ENCODE measurements at places on chromosomes 1 and 21.

GRCh38 chr1:157880621-157881020 lies 39.0 kb upstream of the CD5L start:
- DNase-seq = no peak

GRCh38 chr1:241079047-241079446 lies 278.0 kb downstream of the RGS7 start:
- no peak for DNase-seq

DNA sequence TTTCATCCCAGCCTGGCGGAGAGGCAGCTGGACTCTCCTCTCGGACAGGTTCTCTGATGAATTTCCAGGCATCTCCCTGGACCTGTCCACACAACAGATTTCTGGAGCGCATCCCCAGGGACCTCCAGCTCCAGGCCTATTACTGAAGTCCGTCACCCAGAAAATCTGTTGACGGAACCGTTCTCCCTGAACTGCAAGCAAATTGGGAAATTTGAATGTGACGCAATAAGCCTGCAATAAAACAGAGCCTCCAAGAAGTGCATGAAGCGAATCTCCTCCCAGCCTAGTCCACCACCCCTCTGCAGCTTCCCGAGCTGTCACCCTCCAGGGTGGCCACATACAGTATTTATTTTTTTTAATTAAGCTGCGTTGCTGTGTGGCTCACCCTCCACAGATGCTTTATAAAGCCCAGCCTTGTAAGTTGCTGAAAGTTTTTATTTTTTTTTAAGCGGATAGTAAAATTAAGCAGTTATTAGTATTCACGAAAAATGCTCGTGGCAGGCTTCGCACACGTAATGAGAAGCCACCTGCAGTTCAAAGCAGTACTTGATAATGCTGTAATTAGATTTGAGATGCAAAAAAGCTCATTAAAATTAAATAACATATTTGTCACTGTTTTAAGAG lies 173.3 kb downstream of the CAMTA1 start:
- DNase-seq = peak; percentile 33

- DNase-seq = peak; percentile 59
Observed at GRCh38 chr1:41766041-41766440, 152.7 kb downstream of the HIVEP3 start.

- peak; percentile 83 for DNase-seq
Observed at GRCh38 chr1:172637522-172637921, 21.4 kb upstream of the FASLG start.

DNA sequence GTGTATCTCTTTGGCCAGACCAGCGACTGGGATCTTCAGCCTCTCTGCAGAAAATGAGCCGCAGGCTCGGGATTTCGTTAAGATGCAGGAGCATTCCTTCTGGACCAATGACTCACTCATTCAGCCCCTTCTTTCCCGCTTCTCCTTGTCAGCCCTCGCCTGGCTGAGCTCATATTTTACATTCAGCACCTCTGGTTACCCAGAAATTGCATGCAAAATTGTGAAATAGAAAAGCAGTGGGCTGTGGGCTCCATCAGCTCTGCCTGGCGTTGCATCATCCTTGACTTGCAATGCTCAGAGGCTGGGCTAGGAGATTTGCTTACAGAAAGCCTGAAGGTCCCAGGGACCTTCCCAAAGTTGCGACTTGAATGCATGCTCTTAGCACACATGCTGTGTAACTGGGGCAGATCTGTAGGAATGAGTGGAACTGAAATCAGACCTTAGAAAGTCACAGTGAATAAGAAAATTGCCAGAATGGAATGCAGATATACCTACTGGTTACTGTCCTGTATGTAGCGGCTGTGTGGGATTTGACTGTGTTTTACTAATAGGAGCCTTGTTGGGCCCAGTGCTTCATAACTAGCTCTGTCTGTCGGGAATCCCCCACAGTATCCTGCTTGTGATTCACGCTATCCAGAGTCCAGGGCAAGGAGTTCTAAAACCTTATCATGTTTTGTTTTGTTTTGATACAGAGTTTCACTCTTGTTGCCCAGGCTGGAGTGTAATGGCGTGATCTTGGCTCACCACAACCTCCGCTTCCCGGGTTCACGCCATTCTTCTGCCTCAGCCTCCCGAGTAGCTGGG lies 444.8 kb downstream of the KIF26B start:
- DNase-seq = peak; percentile 98

GRCh38 chr1:22089134-22089571 lies 36.6 kb downstream of the CDC42 start:
- DNase-seq = no peak

DNA sequence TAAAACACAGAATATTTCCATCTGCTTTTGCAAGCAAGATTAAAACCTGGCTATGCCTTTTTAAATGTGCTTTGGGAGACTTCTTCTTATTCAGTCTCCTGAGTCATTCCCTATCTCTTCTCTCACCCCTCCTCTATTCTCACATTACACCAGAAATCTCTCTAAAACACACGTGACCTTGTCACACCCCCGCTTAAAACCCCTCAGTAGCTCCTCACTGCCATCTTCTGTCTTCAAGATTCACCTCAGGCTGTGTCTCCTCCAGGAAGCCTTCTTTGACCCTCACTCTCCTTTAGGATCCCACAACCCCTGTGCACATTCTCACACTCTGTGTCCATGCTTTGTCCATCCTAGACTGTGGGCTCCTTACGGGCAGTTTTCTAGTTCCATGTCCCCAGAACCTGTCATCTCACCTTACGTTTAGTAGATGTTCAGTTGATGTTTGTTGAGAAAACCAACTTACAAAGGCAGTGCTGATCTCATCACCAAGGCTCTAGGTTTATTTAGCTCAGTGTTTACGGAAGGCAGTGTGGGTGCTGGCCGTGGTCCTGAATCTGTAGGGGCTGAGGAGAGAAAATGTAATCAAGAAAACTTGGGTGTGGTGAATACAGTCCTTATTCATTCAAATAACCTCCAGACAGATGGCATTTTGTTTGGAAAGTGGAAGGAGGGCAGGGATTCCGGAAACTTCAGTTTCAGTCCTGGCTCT lies 143.5 kb downstream of the DMRTA2 start:
- DNase-seq = peak; percentile 28

- DNase-seq = no peak
Observed at GRCh38 chr1:18931730-18932129, 24.7 kb downstream of the IFFO2 start.

DNA sequence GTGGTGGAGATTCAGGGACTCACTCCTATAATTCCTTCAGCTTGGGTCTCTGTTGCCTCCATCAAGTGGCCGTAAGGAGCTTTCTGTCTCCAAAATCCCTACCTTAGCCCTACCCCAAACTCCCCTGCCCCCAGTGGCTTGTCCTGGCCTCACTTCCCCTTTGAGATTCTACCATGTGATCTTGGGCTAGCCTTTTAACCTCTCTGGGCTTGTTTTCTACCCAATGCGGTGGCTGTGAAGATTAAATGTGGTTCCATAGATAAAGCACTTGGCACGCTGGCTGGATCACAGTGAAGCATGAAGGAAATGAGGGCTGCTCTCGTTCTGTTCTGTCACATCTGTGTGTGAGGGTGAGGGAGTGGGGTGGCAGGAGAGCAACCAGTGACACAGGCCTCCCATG lies 43.6 kb downstream of the FAAH start:
- no peak for DNase-seq

DNA sequence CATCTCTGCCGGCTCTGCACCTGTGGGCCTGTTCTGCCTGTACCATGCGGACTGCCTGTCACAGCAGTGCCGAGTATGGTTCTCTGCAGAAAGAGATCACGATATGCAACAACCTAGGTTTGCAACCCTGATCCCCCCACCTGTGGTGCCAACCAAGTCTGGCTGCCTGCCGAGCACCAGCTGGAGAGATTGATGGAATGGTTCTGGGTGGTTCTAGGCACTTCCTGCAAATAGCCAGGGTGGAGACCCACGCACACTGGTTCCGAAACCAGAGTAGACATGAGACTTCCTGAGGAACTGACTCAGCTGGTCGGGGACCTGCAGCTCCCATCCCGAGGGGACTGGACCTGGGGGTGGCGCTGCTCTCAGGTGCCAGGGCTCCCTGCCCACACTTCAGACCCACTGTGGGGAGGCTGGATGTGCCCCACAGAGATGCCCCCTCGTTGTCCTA lies 5.4 kb downstream of the TPRG1L start:
- DNase-seq = no peak

GRCh38 chr1:115185336-115185735 lies 96.0 kb upstream of the TSPAN2 start:
- DNase-seq = no peak

DNA sequence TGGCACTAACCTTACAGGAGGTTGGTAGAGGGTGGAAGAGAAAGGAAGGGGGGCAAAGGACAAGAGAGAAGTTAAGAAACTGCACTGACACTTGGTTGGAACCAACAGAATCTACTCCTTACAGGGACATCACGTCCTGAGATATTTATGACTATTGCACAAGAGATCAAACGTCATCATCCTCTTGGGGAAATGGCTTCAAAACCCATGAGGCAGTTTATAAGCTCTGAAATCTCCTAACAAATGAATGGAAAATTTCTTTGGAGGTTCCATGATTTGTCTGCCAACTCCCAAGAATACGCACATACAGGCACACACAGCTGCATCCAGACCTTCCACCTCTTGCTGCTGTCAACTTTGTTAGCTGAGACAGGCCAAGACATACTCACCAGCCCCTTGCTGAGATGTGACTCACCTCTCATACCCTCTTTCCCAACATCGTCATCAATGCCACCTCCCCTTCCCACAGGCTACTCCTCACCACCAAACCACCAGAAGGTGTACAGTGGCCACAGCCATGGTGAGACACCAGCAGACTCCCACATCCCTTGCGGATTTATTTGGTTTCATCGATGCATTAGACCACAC lies 135.5 kb downstream of the SETD4 start:
- DNase-seq = peak; percentile 77

DNA sequence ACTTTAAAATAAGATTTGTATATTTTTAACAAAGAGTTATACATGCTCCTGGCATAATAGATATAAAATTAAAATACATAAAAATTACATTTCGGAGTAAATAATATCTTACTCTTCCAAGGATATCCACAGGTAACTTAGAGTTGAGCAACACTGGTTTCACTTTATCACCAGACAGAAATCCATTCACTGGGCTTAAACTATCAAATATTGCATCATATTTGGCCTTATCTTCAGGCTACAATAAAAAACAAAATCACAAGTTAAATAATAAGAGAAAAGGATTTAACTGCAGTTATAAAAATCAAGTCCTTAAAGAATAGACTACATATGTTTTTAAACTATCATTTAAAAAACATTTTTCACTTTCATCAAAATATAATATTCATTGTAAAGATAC lies 55.5 kb downstream of the EPS15 start:
- DNase-seq = no peak

GRCh38 chr1:212567638-212568037 lies 40.9 kb upstream of the ATF3 start:
- no peak for DNase-seq

- DNase-seq = no peak
Observed at GRCh38 chr1:233983811-233984210, 79.3 kb downstream of the SLC35F3 start.

DNA sequence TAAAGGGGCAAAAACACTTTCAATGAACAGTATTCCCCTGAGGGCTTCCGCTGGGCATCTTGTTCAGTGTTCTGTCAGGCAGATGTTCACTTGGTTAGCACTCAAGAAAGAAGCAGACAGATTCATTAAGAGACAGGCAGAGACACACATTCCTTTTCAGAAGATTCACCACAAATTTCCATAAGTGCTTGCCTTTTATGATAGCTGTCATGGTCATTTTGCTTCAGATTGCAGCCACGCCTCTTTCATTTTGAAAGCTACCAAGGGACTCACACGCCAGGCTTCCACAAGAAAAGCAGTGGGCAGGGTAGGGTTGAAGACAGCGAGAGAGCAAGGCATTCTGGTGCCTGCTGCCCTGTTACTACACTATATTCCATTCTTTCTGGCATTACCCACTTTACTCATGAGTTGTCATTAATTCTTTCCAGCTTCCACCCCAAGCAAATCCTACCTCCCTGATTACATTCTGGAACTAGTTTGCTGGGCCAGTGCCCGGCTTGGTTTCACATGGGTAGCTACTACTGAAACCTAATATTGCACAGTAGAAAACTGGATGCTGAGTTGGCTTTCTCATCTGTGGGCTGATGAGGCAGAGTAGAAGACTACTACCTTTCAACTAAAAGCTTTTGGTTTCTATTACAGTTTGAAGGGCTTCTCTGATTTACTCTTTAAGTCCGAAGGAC lies 91.2 kb upstream of the COL24A1 start:
- DNase-seq = peak; percentile 68

DNA sequence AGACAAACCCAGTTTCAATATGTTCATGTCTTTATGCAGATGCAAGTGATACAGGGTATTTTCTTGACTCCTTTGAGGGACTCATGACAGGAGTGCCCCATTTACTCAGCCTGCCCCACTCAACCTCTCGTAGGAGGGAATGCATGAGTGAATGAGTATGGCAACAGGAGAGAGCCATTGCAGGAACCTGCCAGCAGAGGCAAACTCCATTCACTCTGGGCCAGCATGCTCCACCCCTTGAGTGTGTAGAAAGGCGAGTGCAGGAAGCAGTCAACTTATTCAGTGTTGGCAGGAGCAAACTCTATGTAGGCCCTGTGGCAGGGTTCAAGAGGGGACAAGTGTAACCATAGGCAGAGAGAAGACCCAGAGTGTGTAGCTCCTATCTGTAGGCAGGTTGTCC lies 1526.3 kb downstream of the PLA2G4A start:
- no peak for DNase-seq

- DNase-seq = no peak
Observed at GRCh38 chr1:153534925-153535241, 908 bp downstream of the S100A6 start.

DNA sequence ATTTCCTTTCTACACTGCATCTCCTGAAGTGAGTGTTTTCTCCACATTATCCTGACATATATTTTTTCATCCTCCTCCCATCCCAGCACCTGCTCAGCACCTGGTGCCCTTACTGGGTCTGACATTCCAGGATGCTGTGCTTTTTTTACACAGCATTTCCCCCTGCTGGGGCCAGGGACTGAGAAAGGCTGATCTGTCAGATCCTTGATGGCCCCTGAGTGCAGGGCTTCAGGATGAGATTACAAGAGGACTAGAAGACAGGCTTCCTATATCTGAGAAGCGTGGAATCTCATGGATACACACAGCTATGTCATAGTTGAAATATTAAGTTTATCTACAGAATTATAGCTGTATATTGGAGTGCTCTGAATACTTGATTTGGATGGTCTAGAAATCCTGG lies 24.4 kb downstream of the RCAN1 start:
- no peak for DNase-seq

DNA sequence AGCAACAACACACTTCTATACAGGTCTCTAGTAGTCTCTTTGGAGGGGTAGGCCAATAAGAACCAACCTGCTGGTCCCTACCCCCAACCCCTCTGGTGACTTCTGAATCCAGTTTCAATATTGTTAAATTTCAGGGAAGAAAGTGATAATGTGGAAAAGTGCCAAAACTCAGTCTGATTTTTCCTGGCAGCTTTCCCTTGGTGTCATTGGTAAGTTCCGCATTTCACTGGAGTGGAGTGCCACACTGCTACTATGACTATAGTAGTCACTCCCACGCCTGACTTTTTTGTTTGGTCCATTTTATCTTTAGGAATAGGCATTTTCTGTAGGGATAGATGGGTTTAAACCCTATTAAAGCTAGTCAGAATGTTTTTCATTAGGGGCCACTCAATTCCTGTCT lies 5.7 kb upstream of the ARID1A start:
- no peak for DNase-seq

Data from fibroblast of skin of scalp (primary cell).